Endothelial cell (in vitro differentiated cells): ENCODE measurements at places on chromosomes 1 and 21.

DNA sequence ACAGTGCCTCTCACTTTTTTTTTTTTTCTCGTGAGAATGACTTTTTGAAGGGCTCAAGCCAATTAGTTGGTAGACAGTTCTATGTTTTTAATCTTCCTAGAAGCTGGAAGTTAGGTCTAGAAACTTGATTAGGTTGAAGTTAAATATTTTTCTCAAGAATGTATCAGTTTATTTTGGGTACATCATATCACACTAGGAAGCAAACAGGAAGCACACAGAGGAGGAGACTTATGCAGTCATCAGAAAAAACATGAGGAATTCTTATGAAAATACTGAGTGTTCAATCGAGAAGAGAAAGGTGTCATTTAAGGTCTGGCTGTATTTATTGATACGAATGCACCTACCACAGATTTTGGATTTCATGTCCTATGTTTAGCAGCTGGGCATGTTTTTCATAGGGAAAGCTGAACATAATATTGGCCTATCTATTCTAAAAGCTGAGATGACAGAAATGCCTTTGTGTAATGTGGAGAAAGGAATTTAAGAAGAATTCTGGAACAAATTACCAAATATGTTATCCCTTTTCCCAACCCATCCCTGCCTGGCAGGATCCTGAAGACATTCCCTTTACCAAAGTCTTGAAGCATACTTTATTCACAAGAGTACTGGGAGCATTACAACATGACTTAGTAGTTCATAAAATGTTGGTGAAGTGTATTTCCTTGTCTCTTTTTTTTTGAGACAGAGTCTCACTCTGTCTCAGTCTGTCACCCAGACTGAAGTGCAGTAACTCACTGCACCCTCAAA, 17.5 kb upstream of the ZFP69B start:
- no peak for DNase-seq
- peaks cover 6% of the 10 kb centered on the region for H3K4me1 ChIP-seq
- no peak overlapping the region for H3K4me3 ChIP-seq
- no peaks in the 10 kb centered on the region for H3K27me3 ChIP-seq

- H3K4me1 ChIP-seq = peaks cover 66% of the 10 kb centered on the region
- peak; percentile 69 for DNase-seq
- H3K4me3 ChIP-seq = peak overlapping the region; percentile 7
Measured at GRCh38 chr1:201597551-201598230, 58.8 kb downstream of the NAV1 start.

GRCh38 chr1:111656086-111657017, 36.8 kb downstream of the RAP1A start:
- peak; percentile 29 for DNase-seq
- no peaks in the 10 kb centered on the region for H3K36me3 ChIP-seq
- peaks cover 4% of the 10 kb centered on the region for H3K4me1 ChIP-seq
- no peaks in the 10 kb centered on the region for H3K27me3 ChIP-seq
- no peak overlapping the region for H3K4me3 ChIP-seq
- H3K27ac ChIP-seq = no peak overlapping the region

DNA sequence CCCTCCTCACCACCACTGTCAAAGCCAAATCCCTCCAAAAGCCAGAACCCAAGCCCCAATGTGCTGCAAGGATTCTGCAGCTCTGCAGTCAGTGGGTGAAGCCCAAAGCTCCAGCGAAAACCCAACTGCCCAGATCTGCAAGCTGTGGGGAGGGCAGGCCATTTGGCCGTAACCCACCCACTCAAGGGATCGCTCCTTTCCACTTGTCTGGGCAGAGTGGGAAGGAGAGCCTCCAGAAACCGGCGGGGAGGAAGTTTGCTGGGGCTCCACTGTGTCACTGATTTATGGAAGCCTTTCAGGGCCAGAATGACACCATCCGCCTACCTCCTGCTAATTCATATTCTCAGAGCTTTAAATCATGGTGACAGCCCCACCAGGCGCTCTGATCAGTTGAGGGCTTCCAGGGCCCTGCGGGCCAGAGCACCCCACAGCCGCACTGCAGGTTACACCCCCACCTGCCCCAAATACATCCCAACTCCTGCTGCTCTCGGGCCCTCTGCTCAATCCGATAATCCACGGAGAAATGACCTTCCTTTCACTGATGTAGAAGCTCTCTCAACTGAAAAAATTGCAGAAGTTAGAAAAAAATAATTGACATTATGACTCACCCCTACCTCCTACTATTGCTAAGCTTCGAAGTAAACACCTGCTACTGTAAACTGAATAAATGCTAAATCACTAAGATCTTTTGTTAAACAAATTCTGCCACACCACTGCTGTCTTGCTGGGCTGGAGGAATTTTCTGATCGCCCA, 40.6 kb upstream of the RAB4A start:
- peaks cover 3% of the 10 kb centered on the region for H3K27me3 ChIP-seq
- H3K4me1 ChIP-seq = peaks cover 36% of the 10 kb centered on the region
- DNase-seq = no peak
- peak overlapping the region; percentile 93 for H3K27ac ChIP-seq
- no peaks in the 10 kb centered on the region for H3K36me3 ChIP-seq

- no peak overlapping the region for H3K27ac ChIP-seq
- H3K36me3 ChIP-seq = no peaks in the 10 kb centered on the region
- peaks cover 4% of the 10 kb centered on the region for H3K4me1 ChIP-seq
- H3K4me3 ChIP-seq = no peak overlapping the region
- H3K27me3 ChIP-seq = peaks cover 2% of the 10 kb centered on the region
Measured at GRCh38 chr1:34263406-34263805, 86.7 kb downstream of the C1orf94 start.

- H3K4me1 ChIP-seq = peaks cover 3% of the 10 kb centered on the region
- H3K36me3 ChIP-seq = no peaks in the 10 kb centered on the region
- H3K4me3 ChIP-seq = no peak overlapping the region
- H3K27me3 ChIP-seq = no peaks in the 10 kb centered on the region
- no peak for DNase-seq
Measured at GRCh38 chr1:75836528-75837100, 39.9 kb downstream of the MSH4 start.

DNA sequence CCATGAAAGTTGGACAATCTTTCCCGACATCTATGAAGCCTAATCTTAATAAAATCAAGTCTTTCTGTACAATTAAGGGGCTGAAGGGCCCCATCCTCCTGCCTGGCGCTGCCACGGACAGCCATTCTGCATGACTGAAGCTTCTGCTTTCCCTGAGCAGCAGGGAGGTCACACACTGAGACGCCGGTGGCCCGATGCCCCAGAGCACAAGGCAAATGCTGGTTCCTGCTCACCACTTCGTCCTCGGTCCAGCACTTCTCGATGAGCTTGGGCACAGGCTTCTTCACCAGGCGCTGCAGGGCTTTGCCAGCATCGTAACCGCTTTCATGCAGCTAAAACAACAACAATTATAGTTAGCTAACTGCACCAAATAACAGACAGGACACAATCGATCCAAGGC, 147.8 kb downstream of the SLC45A1 start:
- no peak for DNase-seq
- H3K27ac ChIP-seq = no peak overlapping the region
- peaks cover 2% of the 10 kb centered on the region for H3K36me3 ChIP-seq
- no peak overlapping the region for H3K4me3 ChIP-seq
- H3K27me3 ChIP-seq = peaks cover 9% of the 10 kb centered on the region

GRCh38 chr1:33147997-33148314, 33.9 kb downstream of the TRIM62 start:
- H3K4me3 ChIP-seq = no peak overlapping the region
- H3K27ac ChIP-seq = no peak overlapping the region
- no peak for DNase-seq
- peaks cover 4% of the 10 kb centered on the region for H3K4me1 ChIP-seq

- no peak overlapping the region for H3K4me3 ChIP-seq
- no peaks in the 10 kb centered on the region for H3K36me3 ChIP-seq
- H3K27me3 ChIP-seq = peaks cover 7% of the 10 kb centered on the region
- H3K27ac ChIP-seq = no peak overlapping the region
- H3K4me1 ChIP-seq = peaks cover 7% of the 10 kb centered on the region
Measured at GRCh38 chr21:43812957-43813655, 23.7 kb downstream of the RRP1 start.

DNA sequence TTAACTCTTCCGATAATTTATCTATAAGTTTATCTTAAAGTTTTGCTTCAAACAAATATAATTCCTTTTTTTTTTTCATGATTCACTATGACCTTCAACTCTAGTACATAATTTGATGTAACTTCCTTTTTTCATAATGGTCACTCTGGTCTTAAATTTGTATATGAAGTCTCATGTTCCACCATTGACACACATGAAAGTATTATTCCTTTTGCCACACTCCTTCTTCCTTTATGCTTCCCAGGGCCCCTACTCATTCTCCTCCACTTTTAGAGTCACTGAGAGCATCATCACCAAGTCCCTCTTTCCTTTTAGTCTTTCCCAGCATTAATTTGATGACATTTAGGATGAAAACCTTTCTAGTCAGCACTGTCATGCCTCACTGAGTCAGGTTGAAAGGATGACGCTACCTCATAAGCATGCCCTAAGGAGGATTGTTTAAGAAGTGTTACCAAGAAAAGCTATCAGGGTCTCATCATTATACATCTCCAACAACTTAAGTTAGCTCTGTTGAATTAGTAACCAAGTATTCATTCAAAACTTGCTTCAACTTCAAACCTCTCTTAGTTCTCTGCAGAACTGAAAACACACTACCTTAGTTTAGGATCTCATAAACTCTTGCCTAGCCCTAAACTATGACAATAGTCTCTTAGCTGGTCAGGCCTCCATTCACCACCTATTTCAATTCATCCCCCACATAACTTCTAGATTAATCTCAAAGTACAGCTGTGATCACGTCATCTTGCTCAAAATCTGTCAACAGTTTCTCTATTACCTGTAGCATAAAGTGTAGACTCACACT, 14.5 kb downstream of the AUNIP start:
- no peaks in the 10 kb centered on the region for H3K27me3 ChIP-seq
- no peaks in the 10 kb centered on the region for H3K36me3 ChIP-seq
- no peak for DNase-seq
- no peaks in the 10 kb centered on the region for H3K4me1 ChIP-seq
- no peak overlapping the region for H3K27ac ChIP-seq

GRCh38 chr21:39082656-39083376, 100.4 kb downstream of the PSMG1 start:
- no peak for DNase-seq
- no peaks in the 10 kb centered on the region for H3K4me1 ChIP-seq
- H3K27ac ChIP-seq = no peak overlapping the region
- no peaks in the 10 kb centered on the region for H3K27me3 ChIP-seq
- no peaks in the 10 kb centered on the region for H3K36me3 ChIP-seq
- H3K4me3 ChIP-seq = no peak overlapping the region

- H3K27ac ChIP-seq = no peak overlapping the region
- H3K4me1 ChIP-seq = peaks cover 9% of the 10 kb centered on the region
- no peak overlapping the region for H3K4me3 ChIP-seq
- H3K36me3 ChIP-seq = no peaks in the 10 kb centered on the region
- no peak for DNase-seq
- peaks cover 3% of the 10 kb centered on the region for H3K27me3 ChIP-seq
Measured at GRCh38 chr21:43361493-43362296, 65.2 kb downstream of the SIK1 start.

DNA sequence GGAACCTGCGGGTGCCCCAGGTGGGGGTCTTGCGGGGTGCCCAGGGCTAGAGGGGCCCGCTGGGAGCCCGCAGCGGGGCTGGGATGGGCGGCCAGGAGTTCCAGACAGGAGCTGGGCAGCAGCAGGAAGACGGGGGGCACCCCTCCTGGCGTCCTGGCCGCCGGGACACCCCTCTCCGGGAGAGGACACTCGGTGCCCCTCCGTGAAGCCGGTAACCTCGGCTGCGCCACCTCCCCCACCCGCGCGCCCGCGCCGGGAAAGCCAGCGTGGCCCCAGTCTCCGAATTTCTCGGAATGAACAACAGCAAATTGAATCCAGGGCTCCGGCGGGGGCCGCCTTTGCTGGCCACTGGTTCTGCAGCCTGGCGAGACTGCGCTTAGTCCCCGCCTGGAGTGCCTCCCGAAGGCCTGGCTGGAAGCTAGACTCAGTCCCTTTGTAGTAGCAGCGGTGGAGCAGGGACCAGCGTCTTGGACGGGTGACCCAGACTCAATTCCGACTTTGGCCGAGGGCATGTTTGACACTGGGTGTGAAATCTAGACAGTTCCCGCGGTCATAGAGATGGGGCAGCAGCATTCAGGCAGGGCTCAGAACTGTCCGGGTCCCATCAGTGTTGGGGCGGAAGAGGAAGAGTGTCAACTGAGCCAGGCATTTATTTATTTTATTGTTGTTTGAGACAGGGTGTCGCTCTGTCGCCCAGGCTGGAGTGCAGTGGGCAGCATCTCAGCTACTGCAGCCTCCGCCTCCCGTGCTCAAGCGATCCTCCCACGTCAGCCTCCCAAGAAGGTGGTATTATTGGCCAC, 773 bp downstream of the IFNGR2 start:
- H3K27me3 ChIP-seq = peaks cover 7% of the 10 kb centered on the region
- peak overlapping the region; percentile 97 for H3K4me3 ChIP-seq
- peak; percentile 60 for DNase-seq

GRCh38 chr1:38076038-38076437, 29.4 kb upstream of the POU3F1 start:
- H3K27me3 ChIP-seq = peaks cover 5% of the 10 kb centered on the region
- H3K4me3 ChIP-seq = peak overlapping the region; percentile 16
- H3K4me1 ChIP-seq = peaks cover 7% of the 10 kb centered on the region
- peak; percentile 70 for DNase-seq
- H3K27ac ChIP-seq = no peak overlapping the region
- no peaks in the 10 kb centered on the region for H3K36me3 ChIP-seq

- peaks cover 27% of the 10 kb centered on the region for H3K4me1 ChIP-seq
- no peaks in the 10 kb centered on the region for H3K27me3 ChIP-seq
- peak; percentile 14 for DNase-seq
- H3K4me3 ChIP-seq = no peak overlapping the region
- no peak overlapping the region for H3K27ac ChIP-seq
Measured at GRCh38 chr1:12478612-12478985, 139.4 kb downstream of the DHRS3 start.

GRCh38 chr1:115463347-115463746, 125.3 kb upstream of the NGF start:
- H3K27me3 ChIP-seq = peaks cover 2% of the 10 kb centered on the region
- H3K36me3 ChIP-seq = no peaks in the 10 kb centered on the region
- H3K4me1 ChIP-seq = peaks cover 22% of the 10 kb centered on the region
- no peak overlapping the region for H3K27ac ChIP-seq

- no peaks in the 10 kb centered on the region for H3K36me3 ChIP-seq
- DNase-seq = no peak
- H3K27me3 ChIP-seq = peaks cover 8% of the 10 kb centered on the region
- H3K4me1 ChIP-seq = peaks cover 2% of the 10 kb centered on the region
- no peak overlapping the region for H3K4me3 ChIP-seq
Measured at GRCh38 chr21:44691686-44692085, 5.3 kb upstream of the KRTAP10-12 start.

DNA sequence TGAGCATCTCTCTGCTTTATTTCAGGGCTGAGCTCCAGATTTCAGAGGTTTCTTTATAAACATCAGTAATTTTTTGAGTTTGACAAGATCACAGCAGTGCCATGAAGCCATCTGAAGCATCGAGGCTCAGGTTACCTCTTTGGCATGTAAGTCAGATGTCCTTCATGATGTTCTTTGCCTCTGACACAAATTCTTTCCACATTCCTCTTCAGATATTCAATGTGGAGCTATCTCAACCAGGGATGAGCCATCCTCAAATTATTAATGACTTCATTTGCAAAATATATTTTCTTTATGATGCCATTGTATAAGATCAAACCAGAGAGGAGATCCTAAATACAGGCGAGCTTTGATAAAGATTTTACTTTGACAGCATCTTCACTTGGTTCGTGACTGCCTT, 256.7 kb downstream of the COL11A1 start:
- no peaks in the 10 kb centered on the region for H3K36me3 ChIP-seq
- no peak for DNase-seq
- peaks cover 3% of the 10 kb centered on the region for H3K4me1 ChIP-seq
- H3K27ac ChIP-seq = no peak overlapping the region
- H3K4me3 ChIP-seq = no peak overlapping the region
